NCI-H1694 treated with DMSO at 0.1 percent for 48 hours (cell line): ENCODE measurements at places on chromosomes 11 and 22.

GRCh38 chr22:36405221-36405661 lies 17.5 kb upstream of the MYH9 start:
- DNase-seq, result no peak

DNA sequence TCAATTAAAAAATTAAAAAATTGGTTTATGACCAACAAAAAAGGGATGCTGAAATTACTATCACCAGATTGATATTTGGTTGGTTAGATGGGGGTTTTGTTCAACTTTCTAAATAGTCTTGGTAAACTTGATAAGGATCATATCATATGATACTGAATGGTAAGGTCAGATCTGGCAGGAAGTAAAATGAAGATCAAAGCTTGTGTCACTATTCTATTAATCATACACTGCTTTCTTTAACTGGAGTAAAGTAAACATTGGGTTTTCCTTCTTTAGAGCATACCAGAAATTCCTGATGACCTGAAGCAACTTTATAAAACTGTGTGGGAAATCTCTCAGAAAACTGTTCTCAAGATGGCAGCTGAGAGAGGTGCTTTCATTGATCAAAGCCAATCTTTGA lies 40.2 kb downstream of the RRM1 start:
- DNase-seq, result no peak

GRCh38 chr22:32075997-32076760 lies 33.1 kb downstream of the SLC5A1 start:
- DNase-seq, result no peak

DNA sequence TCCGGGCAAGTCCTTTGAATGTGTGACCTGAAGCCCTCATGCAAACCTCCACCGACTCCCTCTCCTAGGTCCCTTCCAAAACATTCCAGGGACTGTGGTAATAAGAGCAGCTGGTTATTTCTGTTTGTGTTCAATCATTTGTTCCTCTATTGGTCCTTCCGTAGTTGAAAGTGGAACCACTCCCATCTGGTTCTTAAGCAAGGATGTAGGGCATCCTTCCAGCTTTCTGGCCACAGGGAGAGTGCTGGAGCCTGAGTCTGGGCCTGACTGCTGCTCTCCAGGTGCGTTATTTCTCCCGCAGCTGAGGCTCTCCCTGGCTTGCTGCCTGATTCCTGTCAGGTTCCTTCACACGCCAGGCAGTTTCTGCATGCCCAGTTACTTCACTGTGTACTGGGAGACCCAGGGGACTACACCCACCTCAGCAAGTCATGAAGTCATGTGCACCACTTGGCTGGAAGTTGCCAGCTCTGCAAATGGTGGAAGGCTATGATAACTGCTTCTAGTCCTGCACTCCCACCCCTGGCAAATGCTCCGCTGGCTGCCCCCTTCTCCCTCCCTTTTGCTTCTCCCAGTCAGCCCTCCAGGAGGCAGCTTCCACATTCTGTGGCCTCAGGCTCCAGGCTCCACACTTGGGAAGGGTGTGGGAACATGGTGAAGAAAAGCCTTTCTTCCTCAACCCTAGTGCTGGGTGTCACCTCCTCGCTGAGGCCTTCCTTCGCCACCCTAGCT lies 4.0 kb upstream of the ALX4 start:
- no peak for DNase-seq

DNA sequence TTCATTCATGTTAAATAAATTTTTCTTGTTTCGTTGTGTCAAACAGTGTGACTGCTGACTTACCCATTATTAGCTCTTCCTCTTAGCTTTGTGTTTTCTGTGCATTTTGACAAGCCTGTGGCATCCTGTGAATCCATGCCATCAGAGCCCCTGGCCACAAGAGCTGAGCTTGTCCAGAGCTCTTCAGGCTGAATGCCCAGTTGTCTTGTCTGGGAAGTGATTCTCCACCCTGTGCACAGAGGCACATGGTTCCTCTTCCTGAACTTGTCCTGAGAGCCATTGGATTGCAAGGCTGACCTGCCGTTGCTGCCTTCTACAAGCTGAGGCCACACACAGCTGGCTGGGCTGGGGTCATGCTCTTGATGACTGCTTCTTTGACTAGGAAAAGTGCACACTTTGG lies 64.1 kb downstream of the PPP6R3 start:
- DNase-seq, result no peak

GRCh38 chr11:12090761-12091258 lies 19.6 kb upstream of the MICAL2 start:
- no peak for DNase-seq

DNA sequence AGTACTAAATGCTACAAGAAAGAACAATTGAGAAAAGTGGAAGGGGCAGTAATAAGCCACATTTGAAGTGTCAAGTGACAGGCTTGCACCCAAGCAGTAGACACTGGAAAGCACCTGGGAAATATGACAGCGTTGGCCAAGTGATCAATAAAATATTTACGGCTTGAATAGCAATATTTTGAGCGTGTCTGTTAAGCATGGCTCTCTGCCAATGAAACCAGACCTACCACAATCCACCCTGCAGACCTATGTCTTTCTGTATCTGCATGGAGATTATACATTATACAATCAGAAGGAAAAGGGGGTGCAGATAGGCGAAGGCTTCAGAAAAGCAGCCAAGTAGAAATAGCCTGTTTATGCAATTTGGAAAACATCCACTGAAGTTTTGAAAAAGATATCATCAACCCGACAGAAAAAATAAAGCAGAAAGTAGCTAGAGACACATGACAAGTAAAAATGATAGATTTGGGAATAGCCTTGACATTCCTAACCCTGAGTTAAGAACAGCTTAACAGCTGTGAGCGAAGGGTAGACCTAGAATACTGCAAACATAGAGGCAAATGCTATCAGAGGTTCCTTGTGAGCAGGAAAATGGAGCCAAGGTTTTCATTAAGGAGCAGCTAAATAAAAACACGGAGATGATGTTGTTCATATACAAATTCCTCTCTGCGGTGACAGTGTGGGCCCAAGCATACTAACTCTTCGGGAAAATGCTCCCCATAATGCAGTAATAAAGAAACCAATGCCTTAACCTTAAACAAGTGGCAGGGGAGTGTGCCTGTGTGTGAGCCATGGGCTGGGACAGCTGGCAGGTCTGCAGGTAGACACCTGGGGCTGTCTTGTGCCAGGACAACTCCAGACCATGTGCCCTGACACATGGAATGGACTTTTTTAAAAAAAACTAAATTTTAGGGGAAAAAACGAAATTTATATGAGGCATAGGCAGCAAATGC lies 71.3 kb downstream of the ETS1 start:
- no peak for DNase-seq

- DNase-seq, result peak; percentile 25
These were observed 1.6 kb downstream of the NR1H3 start for GRCh38 chr11:47259232-47259977.

GRCh38 chr11:91194546-91194945 lies 971.7 kb upstream of the CHORDC1 start:
- DNase-seq, result no peak

GRCh38 chr11:129365816-129366215 lies 9.8 kb upstream of the BARX2 start:
- DNase-seq, result no peak

DNA sequence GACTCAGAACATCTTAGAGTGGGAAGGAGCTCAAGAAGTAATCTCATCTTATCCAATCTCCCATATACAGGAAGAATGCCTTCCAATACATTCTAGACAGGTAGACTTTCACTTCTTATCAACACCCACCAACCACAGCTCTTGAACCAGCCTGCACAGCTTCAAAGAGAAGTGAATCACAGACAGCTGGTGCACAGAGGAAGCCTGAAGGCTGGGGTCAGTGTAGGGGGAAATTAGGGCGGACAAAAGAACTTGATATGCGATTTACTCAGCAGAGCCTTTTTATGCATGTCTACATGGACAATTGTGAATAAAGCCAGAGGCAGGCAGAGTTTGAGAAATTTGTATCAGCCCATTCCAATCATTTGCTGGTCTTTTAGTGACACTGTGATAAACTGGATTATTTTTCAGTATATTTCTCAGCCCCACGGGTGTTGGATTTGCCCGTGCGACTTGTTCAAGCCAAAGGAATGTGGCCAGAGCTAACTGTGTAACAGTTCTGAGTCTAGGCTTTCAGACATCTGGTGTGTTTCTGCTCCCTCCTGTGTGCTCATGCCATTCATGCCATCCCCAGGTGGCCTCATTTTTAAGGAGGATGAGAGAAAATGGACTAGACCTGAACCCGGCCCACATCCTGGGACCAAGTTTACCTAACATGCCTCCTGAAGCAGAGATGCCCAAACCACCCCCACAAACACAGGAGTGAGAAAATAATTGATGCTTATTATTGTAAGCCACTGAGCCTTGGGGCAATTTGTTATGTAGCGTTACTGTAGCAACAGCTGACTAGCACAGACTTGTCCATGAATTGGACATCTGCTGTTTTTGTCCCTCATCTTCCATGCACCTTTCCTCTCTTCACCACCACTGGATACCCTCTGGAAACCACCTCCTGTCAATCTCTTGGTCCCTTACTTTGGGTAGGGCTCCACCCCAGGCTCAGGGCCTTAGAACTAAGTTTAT lies 137.5 kb upstream of the HSD17B12 start:
- no peak for DNase-seq

- DNase-seq, result no peak
These were observed 15.9 kb downstream of the TRIM29 start for GRCh38 chr11:120121914-120122473.

DNA sequence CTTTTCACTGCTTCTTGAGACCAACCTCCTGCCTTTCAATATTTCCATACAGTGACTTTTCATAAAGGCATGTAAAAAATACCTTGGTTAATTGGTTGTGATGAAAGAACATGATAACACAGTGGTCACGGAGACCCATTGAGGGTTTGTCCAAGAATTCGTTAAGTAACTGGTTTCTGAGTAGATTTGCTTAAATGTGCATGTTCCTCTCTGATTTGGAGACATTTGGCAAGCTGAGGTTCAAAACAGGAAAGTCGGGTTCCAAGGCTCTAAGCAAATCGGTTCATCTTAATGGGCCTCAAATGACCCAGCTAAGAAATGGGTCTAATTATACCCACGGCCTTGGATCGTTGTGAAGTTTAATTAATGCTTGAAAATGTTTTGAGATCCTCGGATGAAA lies 36.9 kb upstream of the CCND1 start:
- no peak for DNase-seq

DNA sequence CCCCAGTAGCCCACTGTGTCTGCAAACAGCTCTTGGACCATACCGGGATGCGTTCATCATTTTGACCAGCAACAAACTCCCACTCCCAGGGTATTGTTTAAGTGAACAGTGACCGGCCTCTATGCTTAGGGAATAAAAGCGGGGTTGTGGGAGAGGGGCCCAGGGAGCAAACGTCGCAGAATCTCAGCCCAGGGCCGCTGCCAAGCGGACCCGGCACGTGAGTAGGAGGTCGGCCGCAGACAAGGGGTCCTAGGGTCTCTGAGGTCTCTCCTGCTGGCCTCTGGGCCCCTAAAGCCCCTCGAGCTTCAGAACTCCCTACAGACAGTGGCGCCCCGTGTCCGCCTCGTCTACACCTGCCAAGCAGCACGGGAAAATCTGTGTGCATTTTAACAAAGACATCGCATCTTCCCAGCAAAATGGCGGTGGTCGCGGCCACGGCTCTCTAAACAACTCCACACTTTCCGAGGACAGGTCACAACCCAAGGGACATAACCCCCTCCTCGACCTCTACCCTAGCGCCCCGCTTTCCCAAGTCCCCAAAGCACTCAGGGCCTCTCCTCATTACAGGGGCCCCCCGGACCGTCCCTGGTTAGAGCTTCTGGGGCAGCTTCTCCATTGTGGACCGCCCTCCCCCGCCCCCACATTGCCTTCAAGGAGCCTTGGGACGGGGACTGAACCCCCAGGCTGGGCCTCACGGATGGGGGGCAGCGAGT lies 3.9 kb upstream of the GCAT start:
- no peak for DNase-seq

- DNase-seq, result no peak
These were observed 574.0 kb downstream of the BRD1 start for GRCh38 chr22:49253656-49254055.

DNA sequence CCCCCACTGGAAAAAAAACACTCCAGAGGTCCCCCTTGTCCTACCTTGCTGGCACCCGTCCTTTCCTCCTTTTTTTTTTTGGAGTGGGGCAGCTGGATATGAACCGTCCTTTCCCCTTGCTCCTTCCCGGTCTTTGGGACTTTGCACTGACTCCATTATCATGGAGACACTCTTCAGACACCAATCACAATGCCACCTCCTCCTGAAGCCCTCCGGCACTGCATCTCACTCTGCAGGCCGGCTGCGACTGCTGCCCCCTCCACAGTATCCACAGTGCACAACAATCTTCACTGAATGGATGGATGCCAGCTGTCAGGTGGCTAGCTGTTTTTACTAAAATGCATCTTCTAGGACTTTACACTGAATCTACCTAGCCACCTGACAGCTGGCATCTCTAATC lies 12.7 kb upstream of the RGL4 start:
- no peak for DNase-seq

- no peak for DNase-seq
These were observed 312.4 kb downstream of the BUD13 start for GRCh38 chr11:116460156-116460920.

- no peak for DNase-seq
These were observed at the start of gene OVOL1 for GRCh38 chr11:65786786-65787636. TSS of gene OVOL1 (plus strand) at chr11:65787063. CDS start at chr11:65787374, 311 bp downstream.

DNA sequence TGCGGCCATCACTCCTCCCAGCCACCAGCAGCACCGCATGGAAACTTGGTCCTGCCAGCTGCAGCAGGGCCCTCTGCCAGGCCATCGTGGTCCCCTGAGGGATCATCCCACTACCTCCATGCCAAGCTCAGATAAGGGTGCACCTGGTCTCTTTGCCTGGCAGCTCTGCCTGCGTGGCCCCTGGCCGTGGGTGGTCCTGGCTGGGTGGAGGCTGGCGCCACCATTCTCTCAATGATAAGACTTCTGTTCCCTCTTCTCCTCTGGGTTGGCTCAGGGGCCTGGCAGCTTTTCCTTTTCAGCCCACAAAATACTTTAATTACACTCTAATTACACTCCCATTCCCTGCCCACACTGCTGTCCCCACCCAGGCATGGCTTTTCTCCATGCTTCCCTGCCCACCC lies 26.8 kb upstream of the TSKU start:
- DNase-seq, result no peak

- no peak for DNase-seq
These were observed 403.2 kb downstream of the NELL1 start for GRCh38 chr11:21072558-21072957.

GRCh38 chr11:74000307-74001133 lies 8.4 kb downstream of the UCP3 start:
- DNase-seq, result no peak
